Occipital lobe (tissue), 3 donors: ENCODE measurements at places on chromosomes 3 and 15.

- DNase-seq = no peak
These were observed 172.6 kb upstream of the PPP2R3A start for GRCh38 chr3:135792858-135793475.

DNA sequence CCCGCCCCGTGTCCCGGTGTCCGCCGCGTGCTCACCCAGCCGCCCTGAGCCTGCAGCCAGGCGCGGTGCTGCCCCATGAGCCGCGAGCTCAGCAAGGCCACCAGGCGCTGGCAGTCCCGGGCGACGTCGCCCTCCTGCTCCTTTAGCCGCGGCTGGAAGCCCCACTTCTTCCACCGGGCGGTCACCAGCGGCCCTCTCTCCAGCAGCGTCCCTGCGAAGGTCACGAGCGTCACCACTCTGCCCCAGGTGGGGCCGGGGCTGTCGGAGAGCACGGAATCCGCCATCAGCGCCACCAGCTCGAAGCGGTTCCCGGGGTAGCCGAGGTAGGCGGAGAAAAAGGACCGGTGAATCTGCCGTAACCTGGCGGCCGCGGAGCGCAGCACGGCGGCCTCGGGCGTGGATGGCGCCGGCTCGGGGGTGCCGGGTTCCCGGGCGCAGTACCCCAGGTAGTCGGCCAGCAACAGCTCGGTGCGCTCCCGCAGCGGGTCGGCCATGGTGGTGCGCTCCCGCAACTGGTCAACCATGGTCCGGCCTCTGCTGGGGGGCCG is 298 bp downstream of the BCL2L10 start:
- DNase-seq = no peak

DNA sequence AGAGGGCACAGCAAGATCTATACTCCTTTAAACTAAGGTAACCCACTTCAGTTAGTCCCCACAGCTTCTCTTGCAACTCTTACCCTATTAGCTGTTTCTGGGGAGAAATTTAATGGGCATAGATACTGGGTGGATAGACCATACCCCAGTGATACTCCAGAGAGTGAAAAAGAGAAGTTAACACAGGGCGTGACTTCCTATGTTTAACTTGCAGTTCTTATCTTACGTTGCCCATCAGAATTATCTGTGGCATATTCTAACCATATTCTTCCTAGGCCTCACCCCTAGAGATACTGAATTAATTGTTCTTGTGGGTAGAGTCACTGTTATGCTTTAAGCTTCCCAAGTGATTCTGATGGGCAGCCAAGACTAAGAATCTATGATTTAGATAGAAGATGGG is 485.4 kb upstream of the TPRG1 start:
- no peak for DNase-seq

DNA sequence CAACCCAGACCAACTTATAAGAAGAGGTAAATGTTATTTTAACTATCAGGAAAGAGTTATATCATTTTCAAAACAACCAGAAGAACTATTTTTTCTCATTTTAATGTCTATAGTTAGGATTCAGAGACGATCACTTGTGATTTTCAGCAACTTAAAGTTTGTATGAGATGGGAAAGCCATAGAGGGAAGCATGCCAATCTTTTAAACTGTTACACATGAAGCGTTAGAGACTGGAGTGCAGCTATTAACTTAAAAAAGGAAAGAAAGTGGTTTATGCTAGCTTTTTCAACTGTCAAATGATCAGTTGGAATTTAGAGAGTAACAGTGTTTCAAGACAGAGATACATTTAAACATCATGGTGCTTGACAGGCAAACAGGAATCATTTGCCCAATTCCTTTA is 91.7 kb upstream of the LPP start:
- DNase-seq = no peak
